GM13977 (cell line): ENCODE measurements at places on chromosomes 7 and 10.

GRCh38 chr10:4894335-4894734 lies 68.3 kb downstream of the AKR1E2 start:
- DNase-seq, result no peak

DNA sequence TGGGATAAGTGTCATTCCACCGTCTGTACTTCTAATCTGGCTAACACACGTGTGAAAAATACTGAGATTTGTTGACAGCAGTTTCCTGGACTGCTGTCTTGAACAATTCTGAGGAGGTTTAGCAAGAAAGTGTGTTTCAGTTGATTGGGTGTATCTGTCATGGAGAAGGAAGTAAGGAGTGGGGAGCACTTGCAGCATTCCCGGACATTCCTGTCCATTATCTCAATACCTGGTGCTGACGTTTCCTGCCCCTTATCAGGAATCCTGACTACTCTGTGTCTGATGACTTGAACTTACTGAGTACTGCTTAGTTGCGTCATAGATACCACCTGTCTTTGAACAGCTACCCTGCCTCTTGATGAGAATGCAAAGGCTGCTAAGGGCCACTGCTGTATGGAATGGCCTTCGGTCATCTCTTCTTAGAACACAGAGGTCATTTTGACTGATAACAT lies 72.0 kb upstream of the VKORC1L1 start:
- no peak for DNase-seq

GRCh38 chr10:85901599-85901998 lies 465.0 kb downstream of the GRID1 start:
- no peak for DNase-seq

DNA sequence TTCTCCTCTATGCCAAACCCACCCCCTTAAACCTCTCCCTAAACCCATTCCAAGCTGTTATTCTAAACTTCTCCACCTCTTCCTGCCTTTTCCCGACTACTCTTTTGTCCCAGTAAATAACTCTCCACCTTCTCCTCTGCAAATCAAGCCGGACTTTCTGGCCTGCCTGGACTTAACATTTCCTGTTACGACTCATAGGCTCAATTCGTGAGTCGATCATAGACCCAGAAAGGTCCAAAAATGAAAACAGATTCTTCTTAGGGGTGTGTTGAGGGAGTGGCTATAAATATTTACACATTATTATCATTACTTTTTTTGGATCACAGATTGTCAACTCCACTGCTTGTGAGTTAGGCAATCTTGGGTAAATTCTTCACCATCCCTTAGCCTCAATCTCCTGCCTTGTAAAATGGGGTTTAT lies 59.0 kb upstream of the HABP2 start:
- no peak for DNase-seq

GRCh38 chr7:89887489-89887888 lies 266.8 kb upstream of the STEAP1 start:
- no peak for DNase-seq

DNA sequence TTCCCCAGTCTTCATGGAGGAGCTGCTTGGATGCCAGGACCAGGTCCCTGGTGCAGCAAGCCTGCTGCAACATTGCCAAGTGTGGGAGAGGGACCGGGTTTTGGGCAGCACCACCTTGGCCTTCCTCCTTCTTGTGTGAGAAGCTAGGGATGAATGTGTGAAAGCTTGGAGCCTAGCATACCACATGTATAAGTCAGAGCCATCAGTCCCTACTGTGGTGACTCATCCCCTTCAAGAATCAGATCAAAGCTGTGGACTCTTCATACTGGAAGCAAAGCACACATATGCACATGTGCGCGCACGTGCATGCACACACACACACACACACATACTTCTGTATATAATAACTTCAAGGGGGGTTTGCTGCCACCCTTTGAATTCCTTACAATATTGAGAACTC lies 527.8 kb downstream of the LRMDA start:
- no peak for DNase-seq

- no peak for DNase-seq
Observed at GRCh38 chr10:77406764-77407430, 230.7 kb downstream of the KCNMA1 start.

DNA sequence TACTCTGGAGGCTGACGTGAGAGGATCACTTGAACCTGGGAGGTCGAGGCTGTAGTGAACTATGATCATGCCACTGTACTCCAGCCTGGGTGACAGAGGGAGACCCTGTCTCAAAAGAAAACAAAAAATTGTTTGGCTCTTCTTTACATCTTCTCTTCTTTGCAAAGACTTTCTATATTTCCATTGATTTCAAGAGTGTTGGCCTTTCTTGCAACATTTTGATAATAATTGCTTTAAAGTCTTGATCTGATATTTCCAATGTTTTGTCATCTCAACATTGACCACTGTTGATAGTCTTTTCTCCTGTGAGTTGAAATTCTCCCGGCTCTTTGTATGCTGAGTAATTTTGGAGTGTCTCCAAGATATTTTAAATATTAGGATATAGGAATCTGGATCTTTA lies 17.8 kb upstream of the CLDN4 start:
- DNase-seq, result no peak
